ENCODE measurements at places on chromosomes 16 and 17. TPM values are rescaled to one million over a fixed set of nuclear protein-coding genes. Genes with fewer than 3 reads are reported as not detected.

CDIP1 gene
- 13.8 TPM for total RNA-seq

EVI2B gene
- total RNA-seq: 0.17 TPM

GSE1 gene
- total RNA-seq: 18.1 TPM

OXLD1 gene
- total RNA-seq: 66.8 TPM

ZFP90 gene
- total RNA-seq: 8.2 TPM

ABCA8 gene
- 0.15 TPM for total RNA-seq

CCNF gene
- total RNA-seq: 21.7 TPM

KLHL10 gene
- 0.07 TPM for total RNA-seq

MTMR4 gene
- total RNA-seq: 8.5 TPM

CDRT15L2 gene
- total RNA-seq: not detected

BEAN1 gene
- total RNA-seq: 2.4 TPM

KRTAP1-5 gene
- not detected for total RNA-seq

PRSS27 gene
- total RNA-seq: 1.2 TPM

NME4 gene
- 443 TPM for total RNA-seq

All from A549 treated with CORT108297 at 1 μM for 4 hours (cell line).